ENCODE measurements at places on chromosomes 4 and X.
A peak's percentile ranks its signal among the peaks of the same experiment; 100 is the strongest.

- no peak for DNase-seq
Observed at GRCh38 chr4:10074767-10075105, 41.9 kb downstream of the WDR1 start.

GRCh38 chrX:45110494-45110893 is 90.2 kb downstream of the DIPK2B start:
- DNase-seq = no peak

DNA sequence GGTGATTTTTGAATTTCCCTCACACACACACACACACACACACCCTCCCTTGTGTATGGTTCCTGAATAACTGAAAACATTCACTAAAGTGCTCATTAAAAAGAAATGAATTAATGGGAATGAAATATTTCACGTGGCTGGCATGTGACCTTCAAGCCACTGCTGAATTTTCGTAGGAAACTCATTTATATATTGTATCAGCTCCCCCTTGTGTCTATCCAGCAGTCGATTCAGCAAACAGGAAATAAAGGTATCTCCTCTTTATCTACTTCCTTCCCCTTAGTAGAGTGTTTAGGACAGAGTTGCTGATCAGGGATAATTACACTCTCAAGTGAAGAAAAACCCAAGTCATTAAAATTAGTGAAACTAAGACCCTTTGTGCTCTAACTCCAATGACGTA is 912.6 kb upstream of the LCORL start:
- DNase-seq = no peak

DNA sequence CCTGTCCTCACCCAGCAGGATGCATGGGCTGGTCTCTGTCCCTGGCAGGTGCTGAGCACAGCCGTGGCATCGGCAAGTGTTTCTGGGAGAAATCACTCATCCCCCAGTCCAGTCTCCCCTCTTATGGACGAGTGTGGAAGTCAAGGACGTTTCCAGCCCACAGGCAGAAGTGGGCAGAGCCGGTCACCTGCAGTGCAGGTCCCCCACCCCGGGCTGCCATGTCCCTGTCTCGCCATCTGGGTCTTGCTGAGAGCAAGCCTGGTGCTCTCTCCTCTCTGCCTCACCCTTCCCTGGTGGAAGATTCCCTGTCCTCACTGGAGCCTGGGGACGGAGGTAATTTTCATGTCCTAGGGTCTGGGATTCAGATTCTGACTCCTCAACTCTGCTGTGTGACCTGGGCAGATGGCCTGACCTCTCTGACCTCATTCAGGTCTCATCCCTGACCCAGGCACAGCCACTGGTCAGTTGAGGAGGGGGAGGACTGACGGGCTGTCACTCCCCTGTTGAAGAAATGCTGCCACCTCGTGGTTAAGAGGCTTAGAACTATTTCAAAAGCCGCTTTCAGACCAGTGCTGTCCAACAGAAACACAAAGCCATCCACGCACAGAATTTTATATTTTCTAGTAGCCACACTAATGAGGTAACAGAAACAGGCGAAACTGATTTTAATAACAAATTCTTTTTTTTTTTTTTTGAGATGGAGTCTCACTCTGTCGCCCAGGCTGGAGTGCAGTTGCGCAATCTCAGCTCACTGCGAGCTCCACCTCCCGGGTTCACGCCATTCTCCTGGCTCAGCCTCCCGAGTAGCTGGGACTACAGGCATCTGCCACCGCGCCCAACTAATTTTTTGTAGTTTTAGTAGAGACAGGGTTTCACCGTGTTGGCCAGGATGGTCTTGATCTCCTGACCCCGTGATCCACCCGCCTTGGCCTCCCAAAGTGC is 1.8 kb downstream of the CPZ start:
- no peak for DNase-seq

DNA sequence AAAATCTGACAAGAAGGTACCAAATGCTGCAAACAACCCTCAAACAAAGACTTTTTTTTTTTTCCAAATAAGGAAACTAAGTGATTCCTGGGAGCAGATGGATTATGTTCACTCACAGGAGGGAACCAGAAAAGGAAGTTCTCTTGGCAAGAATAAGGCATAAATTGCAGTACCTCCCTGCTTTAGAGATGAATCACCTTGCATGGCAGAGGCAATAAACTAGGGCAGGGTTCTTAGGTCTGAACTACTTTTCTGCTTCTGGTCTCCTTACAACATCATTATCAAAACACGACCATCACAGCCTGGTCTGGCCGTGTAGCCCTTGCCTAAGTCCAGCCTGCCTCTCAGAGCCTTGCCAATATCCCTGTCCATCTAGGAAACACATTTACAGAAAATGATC is 6.3 kb downstream of the TMEM31 start:
- DNase-seq = no peak

GRCh38 chr4:188198982-188199792 is 59.9 kb downstream of the TRIML1 start:
- no peak for DNase-seq

DNA sequence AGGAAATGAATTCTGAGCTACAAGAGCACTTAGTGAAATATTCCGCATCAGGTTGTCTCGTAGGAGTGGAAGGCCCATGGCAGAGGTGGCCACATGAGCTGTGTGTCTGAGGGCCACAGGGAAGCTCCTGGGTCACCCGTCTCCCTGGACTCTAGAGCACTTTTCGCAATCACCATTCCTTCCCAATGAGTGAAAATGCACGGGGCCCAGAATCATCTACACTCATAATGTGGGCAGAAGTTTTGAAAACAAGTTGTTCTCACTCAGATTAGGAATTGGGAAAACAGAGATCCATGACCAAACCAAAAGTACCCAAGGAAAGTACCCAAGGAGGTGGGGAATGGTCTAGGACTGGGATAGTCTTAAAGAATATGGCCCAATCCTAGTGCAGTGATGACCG is 94.4 kb downstream of the SCD5 start:
- no peak for DNase-seq

DNA sequence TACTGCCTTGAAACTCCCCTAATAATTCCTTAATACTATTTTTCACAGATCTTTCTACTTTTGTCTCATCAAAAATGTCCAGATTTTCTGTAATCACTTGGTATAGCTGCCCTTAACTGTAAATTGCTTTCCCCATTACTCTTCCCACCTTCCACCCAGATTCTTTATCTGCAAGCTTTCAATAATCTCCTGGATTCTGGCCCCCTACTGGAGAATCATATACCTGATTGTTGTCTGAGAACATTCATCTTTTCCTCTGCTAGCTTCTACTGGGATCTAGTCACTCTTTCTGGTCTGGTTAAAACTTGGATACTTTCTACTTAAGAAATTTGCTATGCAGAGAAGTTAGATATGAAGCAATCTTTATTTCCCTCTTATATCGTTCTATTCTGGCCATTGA is 552.6 kb downstream of the PCDH19 start:
- no peak for DNase-seq

DNA sequence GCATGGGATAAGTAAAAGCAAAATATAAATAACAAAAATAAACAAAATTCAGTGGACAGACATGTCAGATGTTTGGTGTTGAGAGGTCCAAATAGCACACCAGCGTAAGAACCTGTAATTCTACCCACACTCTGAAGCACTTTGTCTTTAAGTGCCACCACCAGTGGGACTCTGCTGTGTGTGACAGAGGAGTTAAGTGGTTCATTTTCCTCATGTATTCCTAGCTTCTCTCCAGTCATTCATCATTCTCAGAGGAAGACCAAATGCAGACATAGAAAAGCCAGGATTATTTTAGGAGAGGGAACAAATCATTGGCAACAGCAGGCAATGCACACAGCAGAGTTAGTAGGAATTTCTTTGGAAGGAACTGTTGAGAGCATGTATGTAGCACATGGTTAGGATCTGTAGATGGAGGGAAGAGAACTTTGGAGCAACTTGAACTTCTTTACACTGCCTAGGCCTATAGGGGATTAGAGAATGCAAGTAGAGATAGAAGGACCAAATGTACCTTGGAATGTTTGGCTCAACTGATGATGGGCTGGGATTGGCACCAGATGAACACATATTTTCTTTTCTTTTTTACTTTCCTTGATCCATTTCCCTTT is 43.0 kb upstream of the ARHGAP24 start:
- DNase-seq = no peak

DNA sequence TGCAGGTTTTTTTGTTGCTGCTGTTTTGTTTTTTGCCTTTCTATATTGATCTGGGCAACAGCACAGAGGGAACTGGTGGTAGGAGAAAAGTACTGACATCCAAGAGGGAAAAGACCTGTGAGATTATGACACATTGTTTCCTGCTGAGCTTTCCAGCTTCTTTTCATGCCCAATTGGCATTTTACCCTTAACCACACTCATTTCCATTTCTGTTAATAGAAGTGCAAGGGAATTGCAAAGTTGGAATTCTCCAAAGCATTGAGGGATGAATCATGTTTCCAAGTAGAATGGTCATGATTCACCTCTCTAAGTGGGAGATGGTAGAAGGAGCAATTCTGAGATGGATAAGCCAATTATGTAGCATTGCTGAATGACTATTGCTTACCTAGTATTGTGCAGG is 161.5 kb downstream of the PPARGC1A start:
- peak; percentile 31 for DNase-seq

DNA sequence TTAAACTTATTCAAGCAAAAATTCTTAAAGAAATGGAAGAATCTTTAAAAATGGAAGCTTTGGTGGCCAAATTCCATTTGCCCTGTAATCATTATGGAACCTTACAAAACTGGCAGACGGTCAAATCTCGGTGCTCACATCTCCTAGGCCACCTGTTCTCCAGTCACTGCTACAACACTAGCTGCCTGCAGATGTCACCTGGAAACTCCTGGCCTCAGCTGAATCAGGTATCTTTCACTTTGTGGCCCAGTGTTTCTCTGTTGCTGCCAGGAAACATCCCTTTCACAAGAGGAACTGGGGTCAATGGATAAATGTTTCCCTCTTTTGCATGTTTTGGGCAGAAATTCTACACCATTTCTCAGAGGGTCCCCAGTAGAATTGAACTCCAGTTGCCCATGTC is 4.2 kb upstream of the CXCL3 start:
- no peak for DNase-seq

DNA sequence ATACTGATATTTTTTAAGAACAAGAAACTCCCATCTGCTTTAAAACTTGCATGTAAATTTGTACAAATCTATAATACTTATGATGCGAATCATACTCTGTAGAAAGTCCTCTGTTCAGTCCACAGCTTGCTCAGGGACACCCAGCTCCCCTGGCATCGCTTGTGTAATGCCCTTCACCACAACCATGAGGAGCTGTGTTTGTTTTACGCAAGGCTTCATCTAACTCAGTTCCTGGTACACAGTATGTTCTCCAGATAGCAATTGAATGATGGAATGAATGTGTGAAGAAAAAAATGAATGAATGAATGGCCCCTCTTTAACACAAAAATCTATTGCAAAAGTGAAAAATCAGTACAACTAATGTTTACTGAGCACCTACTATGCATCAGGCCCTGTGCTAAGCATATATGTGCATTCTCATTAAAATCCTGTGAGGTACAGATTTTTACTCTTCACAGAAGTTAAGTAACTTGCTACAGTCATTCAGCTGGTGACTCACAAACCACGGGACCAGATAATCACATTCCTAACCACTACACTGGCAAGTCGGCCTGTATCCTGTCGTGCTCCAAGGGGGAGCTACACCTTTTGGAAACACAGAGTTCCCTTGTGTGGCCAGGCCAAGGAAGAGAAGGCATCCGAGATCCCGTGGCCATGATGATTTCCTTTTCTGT is 58.7 kb upstream of the KDR start:
- DNase-seq = no peak

DNA sequence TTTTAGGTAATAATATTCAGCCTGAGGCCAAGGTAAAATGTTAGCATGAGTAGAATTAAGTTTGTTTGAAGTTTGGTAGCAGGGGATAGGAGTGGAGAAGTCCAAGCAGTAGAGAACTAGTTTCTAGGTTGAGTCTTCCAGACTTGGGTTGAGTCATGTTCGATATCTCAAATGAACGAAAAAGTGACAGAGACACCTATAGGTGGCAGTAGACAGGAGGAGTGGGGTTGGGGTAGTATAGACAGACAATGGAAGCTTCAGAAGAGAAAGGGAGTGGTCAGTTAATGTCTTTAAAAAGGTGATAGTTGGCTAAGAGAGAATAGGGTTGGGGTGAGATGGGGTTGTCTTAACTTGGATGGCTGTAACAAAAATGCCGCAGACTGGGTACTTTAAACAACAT is 58.7 kb upstream of the EMCN start:
- no peak for DNase-seq

DNA sequence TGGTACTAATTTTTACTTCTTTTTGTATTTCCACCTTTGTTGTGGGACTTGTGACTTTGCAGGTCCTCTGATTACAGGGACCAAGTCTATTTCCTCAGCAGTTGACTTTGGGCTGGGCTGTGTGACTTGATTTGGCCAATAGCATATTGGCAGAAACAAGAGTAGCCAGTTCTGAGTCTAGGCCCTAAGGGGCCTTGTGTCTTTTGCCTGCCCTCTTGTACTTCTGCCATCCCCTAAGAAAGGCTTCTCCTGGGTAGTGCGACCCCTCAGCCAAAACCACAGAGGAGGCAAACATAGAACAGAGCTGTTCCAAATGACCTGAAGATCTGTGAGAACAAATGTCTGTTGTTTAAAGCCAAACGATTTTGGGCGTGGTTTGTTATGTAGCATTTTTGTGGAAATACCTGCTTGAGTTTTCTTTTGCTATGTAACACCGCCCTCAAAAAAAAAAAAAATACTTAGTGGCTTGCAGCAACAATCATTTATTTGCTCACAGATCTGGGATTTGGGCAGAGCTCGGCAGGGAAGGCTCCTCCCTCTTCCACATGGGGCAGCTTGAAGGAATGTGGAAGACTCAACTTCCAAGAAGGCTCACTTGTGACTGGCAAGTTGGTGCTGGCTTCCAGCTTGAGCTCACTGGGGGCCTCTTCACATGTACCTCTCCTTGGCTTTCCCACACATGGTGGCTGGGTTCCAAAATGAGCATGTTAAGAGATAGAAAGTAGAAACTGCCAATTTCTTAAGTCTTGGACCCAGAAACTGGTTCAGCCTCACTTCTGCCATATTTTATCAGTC is 423.0 kb upstream of the CNKSR2 start:
- DNase-seq = no peak

DNA sequence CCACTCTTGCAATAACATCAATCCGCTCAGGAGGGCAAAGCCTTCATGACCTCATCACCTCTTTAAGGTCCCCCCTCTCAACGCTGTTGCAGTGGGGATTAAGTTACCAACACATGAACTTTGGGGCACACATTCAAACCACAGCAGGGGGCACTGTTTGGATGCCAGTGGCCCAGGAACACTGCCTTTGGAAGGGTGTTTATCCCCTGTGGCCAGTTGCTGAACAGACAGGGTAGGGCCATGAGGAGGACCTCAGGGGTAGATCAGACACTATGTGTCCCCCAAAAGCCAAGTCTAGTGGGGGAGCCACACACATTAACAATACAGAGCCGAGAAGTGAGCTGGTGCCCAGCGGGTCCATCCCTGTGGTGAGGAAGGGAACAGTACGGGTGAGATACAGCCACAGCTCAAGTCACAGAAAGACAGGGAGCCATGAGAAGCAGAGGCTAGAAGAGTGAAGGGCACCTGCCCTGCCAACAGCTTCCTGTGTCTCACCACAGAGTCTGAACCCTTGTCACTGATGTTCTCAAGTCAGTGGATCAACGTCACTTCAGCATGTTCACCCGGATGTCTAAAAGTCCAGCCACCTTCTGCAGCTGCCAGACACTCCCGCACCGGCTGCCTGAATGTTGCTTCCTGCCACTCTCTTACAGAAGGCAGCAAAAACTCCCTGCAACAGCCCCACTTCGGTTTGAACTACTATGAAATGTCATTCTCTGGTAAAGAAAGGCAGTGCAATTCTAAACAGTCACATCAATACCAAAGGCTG is 19.9 kb upstream of the MXD4 start:
- no peak for DNase-seq

- DNase-seq = no peak
Observed at GRCh38 chrX:39888730-39889129, 209.0 kb downstream of the BCOR start.

GRCh38 chrX:109878236-109878635 is 124.7 kb upstream of the TMEM164 start:
- DNase-seq = no peak

Measured in GOT3 (cell line).